ENCODE measurements at places on chromosomes 16 and 17. TPM values are rescaled to one million over a fixed set of nuclear protein-coding genes. Genes with fewer than 3 reads are reported as not detected.

GRCh38 chr16:54318941-54319340 is 32.4 kb upstream of the IRX3 start:
- no peak for DNase-seq
- H3K27me3 ChIP-seq, result no peaks in the 10 kb centered on the region
- no peaks in the 10 kb centered on the region for H3K36me3 ChIP-seq

DNA sequence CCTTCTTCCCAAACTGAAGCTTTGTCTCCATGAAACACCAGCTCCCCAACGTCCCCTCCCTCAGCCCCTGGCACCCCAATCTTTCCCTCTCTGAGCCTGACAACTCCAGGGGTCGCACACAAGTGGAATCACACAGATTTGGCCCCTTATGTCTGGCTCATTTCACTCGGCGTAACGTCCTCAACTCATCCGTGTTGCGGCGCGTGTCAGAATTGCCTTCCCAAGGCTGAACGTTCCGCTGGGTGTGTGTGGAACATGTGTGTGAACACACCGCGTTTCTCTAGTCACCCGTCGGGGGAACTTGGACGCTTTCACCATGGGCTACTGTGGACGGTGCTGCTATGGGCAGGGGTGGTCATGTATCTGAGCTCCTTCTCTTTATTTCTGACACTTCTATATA is 45.0 kb downstream of the TBC1D16 start:
- no peaks in the 10 kb centered on the region for H3K27me3 ChIP-seq
- no peak overlapping the region for H3K4me3 ChIP-seq
- no peak overlapping the region for H3K27ac ChIP-seq
- H3K4me1 ChIP-seq, result peaks cover 43% of the 10 kb centered on the region
- no peak for DNase-seq
- H3K36me3 ChIP-seq, result no peaks in the 10 kb centered on the region

- DNase-seq, result no peak
- no peaks in the 10 kb centered on the region for H3K27me3 ChIP-seq
- H3K36me3 ChIP-seq, result no peaks in the 10 kb centered on the region
- peaks cover 4% of the 10 kb centered on the region for H3K4me1 ChIP-seq
Measured at GRCh38 chr17:65487161-65487560, 74.3 kb downstream of the AXIN2 start.

The SLC5A10 gene
- 0.07 TPM for polyA plus RNA-seq

- H3K27me3 ChIP-seq, result no peaks in the 10 kb centered on the region
- no peak for DNase-seq
- peak overlapping the region; percentile 97 for H3K4me3 ChIP-seq
- peaks cover 35% of the 10 kb centered on the region for H3K36me3 ChIP-seq
- H3K27ac ChIP-seq, result peak overlapping the region; percentile 81
Measured at GRCh38 chr16:668519-669171, 713 bp downstream of the RHOT2 start.

GRCh38 chr17:10171122-10171571 is 27.3 kb downstream of the GAS7 start:
- peaks cover 3% of the 10 kb centered on the region for H3K4me1 ChIP-seq
- peak; percentile 25 for DNase-seq
- H3K27me3 ChIP-seq, result no peaks in the 10 kb centered on the region
- no peaks in the 10 kb centered on the region for H3K36me3 ChIP-seq
- no peak overlapping the region for H3K4me3 ChIP-seq

The SARM1 gene
- 4.4 TPM for polyA plus RNA-seq

The CD300A gene
- polyA plus RNA-seq, result 0.95 TPM

The MRPL58 gene
- 71.8 TPM for polyA plus RNA-seq

DNA sequence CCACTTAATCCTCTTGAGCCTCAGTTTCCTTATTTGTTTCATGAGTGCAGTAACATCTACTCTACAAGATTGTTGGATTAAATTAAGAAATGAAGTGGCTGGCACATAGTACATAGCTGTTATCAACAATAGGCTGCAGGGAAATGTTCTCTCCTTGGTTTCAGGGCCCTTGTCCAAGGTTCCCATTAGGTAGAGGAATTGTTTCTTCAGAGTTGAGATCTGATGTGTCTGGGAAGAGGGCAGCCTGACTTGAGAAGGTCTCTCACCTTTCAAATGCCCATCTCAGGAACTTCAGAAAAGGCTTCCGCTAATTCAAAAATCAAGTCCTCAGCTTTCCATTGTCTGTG is 87.6 kb downstream of the RAB11FIP4 start:
- H3K4me3 ChIP-seq, result no peak overlapping the region
- no peaks in the 10 kb centered on the region for H3K27me3 ChIP-seq
- no peaks in the 10 kb centered on the region for H3K36me3 ChIP-seq

- H3K27ac ChIP-seq, result no peak overlapping the region
- peaks cover 4% of the 10 kb centered on the region for H3K4me1 ChIP-seq
- no peak for DNase-seq
- H3K4me3 ChIP-seq, result no peak overlapping the region
- no peaks in the 10 kb centered on the region for H3K27me3 ChIP-seq
Measured at GRCh38 chr16:14179116-14179515, 108.0 kb downstream of the MRTFB start.

The KRTAP1-5 gene
- not detected for polyA plus RNA-seq

- no peak overlapping the region for H3K4me3 ChIP-seq
- H3K36me3 ChIP-seq, result no peaks in the 10 kb centered on the region
- no peak for DNase-seq
- no peaks in the 10 kb centered on the region for H3K4me1 ChIP-seq
- H3K27ac ChIP-seq, result no peak overlapping the region
Measured at GRCh38 chr16:65722429-65722828, 600.6 kb upstream of the CDH11 start.

GRCh38 chr16:8908810-8909468 is 26.8 kb downstream of the LITAFD start:
- H3K27me3 ChIP-seq, result no peaks in the 10 kb centered on the region
- DNase-seq, result no peak
- H3K4me3 ChIP-seq, result no peak overlapping the region
- no peaks in the 10 kb centered on the region for H3K4me1 ChIP-seq
- H3K27ac ChIP-seq, result no peak overlapping the region

DNA sequence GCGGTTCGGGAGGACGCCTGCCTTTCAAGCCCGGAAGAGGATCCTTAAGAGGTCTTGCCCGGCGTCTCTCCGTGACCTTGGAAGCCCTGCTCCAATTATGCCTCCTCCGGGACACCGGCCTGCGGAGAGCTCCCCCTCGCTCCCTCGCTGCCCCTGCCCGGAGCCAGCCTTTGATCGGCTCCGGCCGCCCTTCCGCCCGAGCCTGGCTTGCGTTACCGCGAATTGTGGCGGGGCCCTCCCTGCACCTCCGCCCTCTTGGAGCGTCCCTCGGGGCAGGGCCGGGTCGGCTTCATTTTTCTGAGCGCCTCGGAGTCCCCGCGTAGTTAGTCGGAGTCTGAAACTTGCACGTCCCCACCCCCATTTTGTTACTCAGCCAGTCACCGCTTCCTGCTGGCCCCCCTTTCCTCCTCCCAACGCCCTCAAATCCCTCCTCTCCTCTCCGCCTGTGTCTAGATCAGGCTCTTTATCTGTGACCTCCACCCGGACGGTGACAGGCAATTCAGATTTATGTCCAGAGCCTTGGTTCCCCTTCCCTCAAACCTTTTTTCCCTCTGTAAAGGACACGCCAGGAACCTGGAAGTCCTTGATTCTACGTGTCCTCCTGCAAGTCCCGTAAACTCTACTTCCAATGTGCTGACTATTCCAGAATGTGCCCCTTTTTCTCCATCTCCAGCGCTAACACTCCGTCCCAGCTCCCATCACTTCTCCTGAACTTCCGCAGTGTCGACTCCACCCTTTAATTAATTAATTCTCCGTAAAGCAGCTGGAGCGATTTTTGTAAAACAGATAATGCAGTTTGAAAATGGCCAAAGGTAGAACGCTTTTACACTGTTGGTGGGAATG is 569 bp upstream of the RABEP2 start:
- peaks cover 8% of the 10 kb centered on the region for H3K4me1 ChIP-seq
- H3K27me3 ChIP-seq, result no peaks in the 10 kb centered on the region
- H3K36me3 ChIP-seq, result peaks cover 23% of the 10 kb centered on the region
- peak; percentile 88 for DNase-seq
- H3K27ac ChIP-seq, result peak overlapping the region; percentile 99

The TMEM114 gene
- not detected for polyA plus RNA-seq

The CMTM3 gene
- polyA plus RNA-seq, result 12.0 TPM

GRCh38 chr17:82944990-82945389 is 105.2 kb upstream of the ZNF750 start:
- H3K27ac ChIP-seq, result no peak overlapping the region
- no peak overlapping the region for H3K4me3 ChIP-seq
- no peaks in the 10 kb centered on the region for H3K4me1 ChIP-seq
- H3K36me3 ChIP-seq, result peaks cover 44% of the 10 kb centered on the region
- no peak for DNase-seq

DNA sequence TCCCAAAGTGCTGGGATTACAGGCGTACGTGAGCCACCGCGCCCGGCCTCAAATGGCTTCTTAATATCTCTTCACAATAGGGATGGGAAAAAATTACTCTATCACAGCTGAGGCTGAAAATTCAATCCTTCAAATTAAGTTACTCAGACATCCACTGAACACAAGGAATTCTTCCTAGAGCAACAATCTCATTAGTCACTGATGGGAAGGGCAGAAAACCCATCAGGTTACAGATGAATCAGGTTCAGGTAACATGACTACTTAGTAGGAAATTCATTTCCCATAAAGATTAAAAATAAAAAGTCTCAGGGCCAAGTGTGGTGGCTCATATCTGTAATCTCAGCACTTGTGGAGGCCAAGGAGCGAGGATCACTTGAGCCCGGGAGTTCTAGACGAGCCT is 42.5 kb upstream of the ABR start:
- H3K4me1 ChIP-seq, result peaks cover 4% of the 10 kb centered on the region
- no peaks in the 10 kb centered on the region for H3K36me3 ChIP-seq
- no peak overlapping the region for H3K4me3 ChIP-seq
- peaks cover 5% of the 10 kb centered on the region for H3K27me3 ChIP-seq
- H3K27ac ChIP-seq, result no peak overlapping the region
- DNase-seq, result no peak

The DNAAF1 gene
- polyA plus RNA-seq, result 0.33 TPM

DNA sequence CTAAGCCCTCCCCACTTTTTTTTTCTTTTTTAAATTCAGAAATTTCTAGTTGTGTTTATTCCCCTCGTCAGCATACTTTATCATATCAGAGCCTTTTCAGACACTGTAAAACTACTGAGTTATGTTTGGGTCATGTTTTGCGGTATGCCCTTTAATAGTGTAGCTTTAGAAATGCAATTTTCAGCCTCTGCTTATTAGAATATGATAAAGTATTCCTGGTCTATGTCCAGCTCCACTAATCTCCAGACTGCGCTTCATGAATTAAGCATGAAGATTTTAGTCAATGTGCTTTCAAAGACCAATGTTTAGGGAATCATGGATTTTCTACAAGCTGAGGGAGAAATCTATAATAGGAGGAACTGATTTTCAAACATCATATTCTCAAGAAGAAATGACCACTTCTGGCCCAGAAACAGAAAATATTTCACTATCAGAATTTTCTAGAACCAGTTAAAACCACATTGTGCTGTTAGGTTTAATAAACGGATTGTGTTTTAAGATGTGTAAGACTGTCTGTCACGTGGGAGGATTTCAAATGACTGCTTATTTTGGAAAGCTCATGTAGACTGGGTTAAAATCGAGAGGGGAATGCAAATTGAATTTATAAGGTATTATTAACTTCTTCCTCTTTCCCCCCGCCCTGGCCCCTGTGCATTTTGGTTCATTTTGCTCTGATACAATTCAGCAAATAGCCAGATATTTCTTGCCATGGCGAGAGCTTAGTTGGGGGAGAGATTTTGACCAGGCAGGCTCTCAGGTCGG is 498.5 kb downstream of the WWOX start:
- H3K4me1 ChIP-seq, result no peaks in the 10 kb centered on the region
- no peaks in the 10 kb centered on the region for H3K36me3 ChIP-seq
- DNase-seq, result no peak
- no peak overlapping the region for H3K27ac ChIP-seq
- H3K27me3 ChIP-seq, result no peaks in the 10 kb centered on the region
- H3K4me3 ChIP-seq, result no peak overlapping the region

DNA sequence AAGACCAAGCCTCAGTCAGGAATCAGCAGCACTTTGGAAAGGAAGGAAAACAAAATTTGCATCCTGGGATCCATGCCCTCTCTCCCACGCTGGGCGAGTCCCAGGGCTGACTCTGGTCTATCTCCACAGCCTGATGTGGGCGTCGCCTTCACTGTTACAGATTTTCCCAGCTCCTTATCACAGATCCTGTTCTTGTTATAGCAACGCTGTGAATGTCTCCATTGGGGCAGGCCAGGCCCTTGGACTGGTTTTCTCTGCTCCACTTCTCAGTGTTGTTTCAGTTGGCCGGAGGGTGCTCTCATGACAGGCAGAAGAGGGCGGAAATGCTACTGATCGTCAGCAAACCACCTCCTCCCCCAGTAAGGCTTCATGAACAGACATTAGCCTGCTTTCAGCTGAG is 127.9 kb upstream of the CDH11 start:
- no peaks in the 10 kb centered on the region for H3K27me3 ChIP-seq
- H3K27ac ChIP-seq, result peak overlapping the region; percentile 68
- H3K4me1 ChIP-seq, result peaks cover 6% of the 10 kb centered on the region
- no peaks in the 10 kb centered on the region for H3K36me3 ChIP-seq
- DNase-seq, result peak; percentile 85

DNA sequence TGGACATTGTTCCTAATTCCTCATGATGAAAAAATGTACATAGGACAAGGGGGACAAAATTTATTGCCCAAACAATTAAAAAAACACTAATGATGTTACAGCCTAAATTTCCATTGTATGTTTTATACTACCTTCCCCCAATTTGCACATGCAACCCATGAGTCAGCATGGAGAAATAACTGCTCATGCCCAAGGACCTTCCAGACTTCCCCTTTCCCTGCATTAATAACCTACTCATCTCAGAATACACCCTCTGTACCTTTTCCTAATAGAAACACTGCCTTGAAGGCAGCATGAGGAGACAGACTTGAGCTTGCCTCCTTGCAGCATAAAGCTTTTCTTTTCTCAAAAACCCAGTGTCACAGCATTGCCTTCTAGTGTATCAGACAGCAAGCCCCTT is 2402.8 kb downstream of the TP53TG3F start:
- H3K27ac ChIP-seq, result no peak overlapping the region
- no peaks in the 10 kb centered on the region for H3K27me3 ChIP-seq
- H3K4me3 ChIP-seq, result no peak overlapping the region
- no peaks in the 10 kb centered on the region for H3K36me3 ChIP-seq
- H3K4me1 ChIP-seq, result no peaks in the 10 kb centered on the region
- no peak for DNase-seq

The PROCA1 gene
- polyA plus RNA-seq, result 4.9 TPM

DNA sequence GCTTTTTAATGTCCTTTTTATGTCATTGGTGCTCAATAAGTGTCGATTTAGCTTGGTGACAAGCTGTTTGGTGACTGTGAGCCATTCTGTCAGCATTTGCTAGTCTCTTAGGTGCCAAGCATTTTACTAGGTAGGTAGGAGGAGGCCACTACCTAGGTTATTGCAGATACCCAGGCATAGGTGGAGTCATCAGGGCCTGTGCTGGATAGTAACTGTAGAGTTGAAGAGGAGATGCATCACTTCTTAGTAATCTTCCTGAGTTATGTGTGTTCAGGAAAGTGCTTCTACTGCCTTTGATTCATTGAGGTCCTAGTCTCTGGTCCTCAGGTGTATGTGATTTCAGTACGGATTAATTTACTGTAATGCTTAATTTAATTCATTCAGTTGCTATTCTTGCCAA is 17.7 kb downstream of the USP10 start:
- H3K27ac ChIP-seq, result no peak overlapping the region
- H3K36me3 ChIP-seq, result no peaks in the 10 kb centered on the region
- H3K4me1 ChIP-seq, result peaks cover 37% of the 10 kb centered on the region
